ENCODE measurements at places on chromosomes 2 and 18. TPM values are rescaled to one million over a fixed set of nuclear protein-coding genes. Genes with fewer than 3 reads are reported as not detected.

TOGARAM2 gene
- polyA plus RNA-seq: 7.9 TPM

HOXD9 gene
- 0.29 TPM for polyA plus RNA-seq

GRP gene
- polyA plus RNA-seq: 9.6 TPM

FSIP2 gene
- polyA plus RNA-seq: 0.03 TPM

OTOS gene
- not detected for polyA plus RNA-seq

PTPRN gene
- polyA plus RNA-seq: 0.22 TPM

Data from lung (tissue), 17 donors.